ENCODE measurements at places on chromosomes 12 and 14. TPM values are rescaled to one million over a fixed set of nuclear protein-coding genes. Genes with fewer than 3 reads are reported as not detected.
A peak's percentile ranks its signal among the peaks of the same experiment; 100 is the strongest.

Gene KCNH5
- total RNA-seq: 0.06 TPM

Gene CD69
- total RNA-seq: not detected

- no peaks in the 10 kb centered on the region for H3K4me1 ChIP-seq
- no peaks in the 10 kb centered on the region for H3K36me3 ChIP-seq
- no peak overlapping the region for H3K27ac ChIP-seq
- H3K4me3 ChIP-seq: no peak overlapping the region
These were observed 144.2 kb downstream of the KIF26A start for GRCh38 chr14:104282332-104283196.

- no peak for DNase-seq
- H3K4me3 ChIP-seq: no peak overlapping the region
- no peaks in the 10 kb centered on the region for H3K36me3 ChIP-seq
- H3K27ac ChIP-seq: peak overlapping the region; percentile 81
- no peaks in the 10 kb centered on the region for H3K27me3 ChIP-seq
These were observed 82.6 kb upstream of the FUT8 start for GRCh38 chr14:65329911-65330310.

Gene ACACB
- total RNA-seq: 52.3 TPM

- H3K27me3 ChIP-seq: no peaks in the 10 kb centered on the region
- H3K36me3 ChIP-seq: peaks cover 10% of the 10 kb centered on the region
- DNase-seq: no peak
- H3K4me1 ChIP-seq: no peaks in the 10 kb centered on the region
- H3K4me3 ChIP-seq: no peak overlapping the region
These were observed 32.7 kb upstream of the FBLN5 start for GRCh38 chr14:91980157-91980556.

All from cardiac muscle cell (in vitro differentiated cells and primary cell).